ENCODE measurements at places on chromosomes 16 and 17.

GRCh38 chr17:17567631-17568030, 23.9 kb downstream of the PEMT start:
- H3K27ac ChIP-seq: no peak overlapping the region
- no peaks in the 10 kb centered on the region for H3K27me3 ChIP-seq
- no peak for DNase-seq
- H3K4me1 ChIP-seq: no peaks in the 10 kb centered on the region

GRCh38 chr16:10852948-10853347, 24.1 kb upstream of the CIITA start:
- no peaks in the 10 kb centered on the region for H3K36me3 ChIP-seq
- no peak overlapping the region for H3K4me3 ChIP-seq
- H3K27me3 ChIP-seq: no peaks in the 10 kb centered on the region
- H3K4me1 ChIP-seq: no peaks in the 10 kb centered on the region
- no peak for DNase-seq

DNA sequence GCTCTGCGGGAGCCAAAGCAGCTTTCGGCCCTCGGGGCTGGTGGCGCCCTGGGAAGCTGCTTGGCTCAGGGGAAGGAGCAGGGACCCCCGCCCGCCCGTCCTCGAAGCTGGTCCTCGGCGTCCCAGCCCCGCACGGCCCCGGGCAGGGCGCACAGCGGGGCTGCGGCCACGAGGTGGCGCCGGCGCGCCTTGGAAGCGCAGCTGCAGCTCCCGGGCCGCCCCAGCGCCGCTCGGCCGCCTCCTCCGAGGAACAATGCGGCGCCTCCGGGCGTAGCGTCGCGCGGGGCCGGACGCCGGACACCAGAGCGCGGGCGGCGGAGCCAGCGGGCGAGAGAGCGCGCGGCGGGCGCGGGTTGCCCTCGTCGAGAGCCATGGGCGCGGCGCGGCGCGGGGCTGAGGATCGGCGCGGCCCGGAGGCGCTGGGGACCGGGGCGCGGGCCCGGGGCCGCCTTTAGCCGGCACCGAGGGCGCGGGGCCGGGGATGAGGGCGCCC, at the start of gene MGAT5B:
Gene MGAT5B, plus strand, starts transcription at position 229 of the 493 bp plus-strand sequence. CDS start 626 bp downstream, outside the sequence.
- peak within 1 kb of the TSS; percentile 68 for H3K4me3 ChIP-seq
- no peak within 1 kb of the TSS for H3K27ac ChIP-seq
- peaks cover 28% of the 10 kb centered on the region for H3K27me3 ChIP-seq
- no peaks in the 10 kb centered on the region for H3K36me3 ChIP-seq
- H3K4me1 ChIP-seq: peaks cover 12% of the 10 kb centered on the region

DNA sequence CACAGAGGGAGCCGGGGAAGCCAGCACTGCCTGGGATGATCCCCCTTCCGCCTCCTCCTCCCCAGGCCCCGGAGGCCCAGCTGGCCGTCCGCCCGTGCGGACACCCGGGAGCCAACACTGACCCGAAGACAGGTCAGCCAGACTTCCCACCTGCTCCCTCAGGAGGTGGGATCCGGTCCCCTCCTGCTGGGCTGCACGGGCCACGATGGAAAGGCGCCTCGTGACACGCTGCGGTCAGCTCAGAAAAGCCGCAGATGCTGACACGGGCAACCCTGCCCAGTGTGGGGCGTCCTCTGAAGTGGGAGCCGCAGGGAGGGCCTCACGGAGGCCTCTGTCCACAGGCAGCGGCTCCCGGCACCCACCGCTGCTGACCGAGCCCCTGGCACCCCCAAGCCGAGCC, 49.3 kb downstream of the CBFA2T3 start:
- no peaks in the 10 kb centered on the region for H3K36me3 ChIP-seq
- DNase-seq: no peak
- no peak overlapping the region for H3K27ac ChIP-seq
- no peaks in the 10 kb centered on the region for H3K4me1 ChIP-seq
- no peaks in the 10 kb centered on the region for H3K27me3 ChIP-seq
- no peak overlapping the region for H3K4me3 ChIP-seq

DNA sequence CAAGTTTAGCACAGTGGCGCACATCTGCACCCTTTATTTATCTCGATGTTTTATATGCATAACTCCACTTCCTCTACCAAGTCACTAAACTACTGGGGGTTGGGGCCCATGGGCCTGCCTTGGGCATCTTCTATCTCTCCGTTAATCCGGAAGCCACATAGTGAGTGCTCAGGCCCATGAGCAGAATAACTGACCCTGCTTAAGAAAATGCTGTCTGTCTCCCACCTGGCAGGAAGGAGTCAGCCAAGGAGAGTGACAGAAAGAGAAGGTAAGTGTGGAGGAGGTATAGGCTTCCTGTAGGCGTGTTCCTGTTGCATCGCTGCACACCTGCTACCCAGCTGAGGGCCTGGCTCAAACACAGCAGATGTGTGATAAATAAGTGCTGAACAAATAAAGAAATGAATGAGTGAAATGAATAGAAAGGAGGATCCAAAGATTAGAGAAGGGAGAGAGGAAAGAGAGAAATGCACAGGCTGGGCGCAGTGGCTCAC, 320.1 kb downstream of the SLC39A11 start:
- H3K27ac ChIP-seq: no peak overlapping the region
- DNase-seq: no peak
- peaks cover 10% of the 10 kb centered on the region for H3K4me1 ChIP-seq
- no peaks in the 10 kb centered on the region for H3K27me3 ChIP-seq

- H3K36me3 ChIP-seq: no peaks in the 10 kb centered on the region
- H3K27me3 ChIP-seq: no peaks in the 10 kb centered on the region
- no peak for DNase-seq
- H3K4me3 ChIP-seq: no peak overlapping the region
- H3K27ac ChIP-seq: no peak overlapping the region
These were observed 28.8 kb upstream of the MTSS2 start for GRCh38 chr16:70714581-70715054.

DNA sequence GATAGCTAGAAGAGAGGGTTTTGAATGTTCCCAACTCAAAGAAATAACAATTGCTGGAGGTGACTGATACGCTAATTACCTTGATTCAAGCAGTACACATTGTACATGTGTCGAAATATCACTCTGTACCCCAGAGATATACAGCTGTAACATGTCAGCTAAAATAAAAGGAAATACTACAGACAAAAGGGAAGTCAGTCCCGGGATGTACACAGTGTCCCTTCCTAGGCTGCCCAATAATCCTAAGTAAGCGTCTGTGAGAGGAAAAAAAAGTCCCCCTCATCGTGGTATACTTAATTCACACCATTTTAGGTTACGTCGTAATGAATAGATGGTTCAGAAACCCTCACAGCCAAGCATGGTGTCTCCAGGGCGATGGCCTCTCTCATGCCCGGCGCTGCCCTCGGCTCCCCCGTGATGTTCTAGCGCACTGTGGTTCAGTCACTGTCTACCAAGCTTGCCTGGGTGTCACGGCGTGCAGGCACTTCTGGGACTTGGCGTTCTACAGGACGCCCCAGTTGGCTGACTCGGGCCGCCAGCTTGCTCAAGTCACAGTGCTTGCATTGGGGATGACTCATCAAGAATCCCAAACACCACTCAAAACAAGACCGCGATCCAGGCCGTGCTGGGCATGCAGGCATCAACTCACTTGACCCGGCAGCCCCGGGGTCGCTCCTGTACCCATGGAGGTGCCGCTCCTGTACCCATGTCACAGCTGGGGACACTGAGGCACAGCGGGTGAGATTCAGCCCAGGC, 27.6 kb downstream of the CCDC40 start:
- no peaks in the 10 kb centered on the region for H3K36me3 ChIP-seq
- peaks cover 12% of the 10 kb centered on the region for H3K4me1 ChIP-seq
- no peak overlapping the region for H3K27ac ChIP-seq
- DNase-seq: no peak

- H3K36me3 ChIP-seq: no peaks in the 10 kb centered on the region
- H3K4me3 ChIP-seq: no peak overlapping the region
- no peak for DNase-seq
- H3K4me1 ChIP-seq: 0 out of 2 replicates have a peak, but pooled peaks cover 4% of the 10 kb centered on the region
- peaks cover 17% of the 10 kb centered on the region for H3K27me3 ChIP-seq
- H3K27ac ChIP-seq: no peak overlapping the region
These were observed 382.8 kb downstream of the SEC14L1 start for GRCh38 chr17:77523540-77523939.

GRCh38 chr17:13378361-13378760, 223.4 kb downstream of the HS3ST3A1 start:
- H3K4me1 ChIP-seq: no peaks in the 10 kb centered on the region
- no peaks in the 10 kb centered on the region for H3K27me3 ChIP-seq
- H3K27ac ChIP-seq: no peak overlapping the region
- no peak overlapping the region for H3K4me3 ChIP-seq
- DNase-seq: no peak

DNA sequence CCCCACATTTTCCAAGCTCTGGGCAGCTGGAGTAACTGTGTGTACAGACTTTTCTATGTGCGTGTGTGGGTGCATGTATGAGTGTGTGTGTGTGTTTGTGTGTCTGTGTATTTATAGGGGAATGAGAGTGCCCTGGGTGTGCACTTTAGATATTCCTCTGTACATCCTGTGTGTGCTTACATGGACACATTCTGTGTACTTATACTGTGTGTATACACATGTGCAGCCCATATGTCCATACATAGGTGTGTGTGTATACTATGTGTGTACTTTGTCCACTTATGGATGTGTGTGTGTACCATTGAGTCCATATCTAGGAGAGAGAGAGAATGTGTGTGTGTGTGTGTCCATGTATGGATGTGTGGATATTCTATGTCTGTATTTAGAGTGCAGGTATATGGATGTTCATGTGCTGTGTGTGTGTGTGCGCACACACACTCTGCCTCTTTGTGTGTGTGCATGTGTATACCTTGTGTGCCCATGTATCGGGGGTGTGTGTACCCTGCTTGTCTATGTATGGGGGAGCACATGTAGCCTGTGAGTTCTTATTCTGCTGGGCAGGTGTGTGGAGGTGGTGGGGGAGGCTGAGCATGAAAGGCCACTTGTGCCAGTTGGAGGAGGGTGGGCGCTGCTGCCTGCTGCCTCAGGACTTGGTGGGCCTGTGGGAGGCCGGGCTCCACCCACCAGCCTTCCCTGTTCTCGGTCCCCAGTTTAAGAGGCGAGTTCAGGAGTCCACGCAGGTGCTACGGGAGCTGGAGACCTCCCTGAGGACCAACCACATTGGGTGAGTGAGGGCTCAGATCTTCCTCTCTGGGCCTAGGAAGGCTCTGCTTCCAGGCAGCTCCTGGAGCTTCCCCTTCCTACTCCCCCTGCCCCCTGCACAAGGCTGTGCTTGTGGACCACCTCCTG, 11.1 kb downstream of the FMNL1 start:
- peaks cover 29% of the 10 kb centered on the region for H3K4me1 ChIP-seq
- peaks cover 17% of the 10 kb centered on the region for H3K27me3 ChIP-seq
- H3K36me3 ChIP-seq: no peaks in the 10 kb centered on the region
- DNase-seq: no peak

GRCh38 chr16:457732-458400, 32.4 kb downstream of the RAB11FIP3 start:
- H3K4me1 ChIP-seq: no peaks in the 10 kb centered on the region
- DNase-seq: peak; percentile 61
- no peak overlapping the region for H3K4me3 ChIP-seq
- H3K36me3 ChIP-seq: no peaks in the 10 kb centered on the region
- H3K27me3 ChIP-seq: no peaks in the 10 kb centered on the region
